ENCODE measurements at places on chromosomes 4 and X.

DNA sequence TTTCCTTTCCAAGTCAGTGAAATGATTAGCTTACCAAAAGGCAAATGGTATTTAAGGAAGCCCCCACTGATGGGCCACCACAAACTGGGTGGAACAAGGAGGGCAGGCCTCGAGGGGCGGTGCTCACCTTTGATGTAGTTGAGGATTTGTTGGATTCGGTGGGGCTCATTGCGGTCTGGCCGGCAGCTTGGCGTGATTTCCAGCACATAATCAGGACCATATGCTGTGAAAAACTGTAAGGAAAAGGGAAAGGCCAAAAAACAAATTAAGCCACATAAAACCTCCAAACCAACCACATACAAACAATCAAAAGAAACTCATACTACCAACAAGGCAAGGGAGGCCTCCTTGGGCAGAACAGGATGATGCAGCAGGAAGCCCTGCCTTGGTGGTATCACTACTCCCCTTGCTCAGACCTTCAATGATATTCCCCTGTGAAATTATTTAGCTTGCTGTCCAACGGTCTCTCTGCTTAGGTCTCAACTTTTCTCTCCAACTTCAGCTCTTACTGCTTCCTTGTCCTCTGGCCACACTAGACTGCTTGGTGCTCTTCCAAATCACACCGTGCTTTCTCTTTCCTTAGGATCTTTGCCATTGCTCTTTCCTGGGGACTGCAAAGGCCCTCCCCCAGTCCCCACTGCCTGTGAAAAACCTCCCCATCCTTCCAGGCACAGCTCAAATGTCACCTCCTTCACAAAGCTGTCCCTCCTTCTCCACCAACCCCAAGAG, 46.1 kb upstream of the CITED1 start:
- no peak for DNase-seq

GRCh38 chrX:31021537-31021936, 50.3 kb downstream of the FTHL17 start:
- no peak for DNase-seq

DNA sequence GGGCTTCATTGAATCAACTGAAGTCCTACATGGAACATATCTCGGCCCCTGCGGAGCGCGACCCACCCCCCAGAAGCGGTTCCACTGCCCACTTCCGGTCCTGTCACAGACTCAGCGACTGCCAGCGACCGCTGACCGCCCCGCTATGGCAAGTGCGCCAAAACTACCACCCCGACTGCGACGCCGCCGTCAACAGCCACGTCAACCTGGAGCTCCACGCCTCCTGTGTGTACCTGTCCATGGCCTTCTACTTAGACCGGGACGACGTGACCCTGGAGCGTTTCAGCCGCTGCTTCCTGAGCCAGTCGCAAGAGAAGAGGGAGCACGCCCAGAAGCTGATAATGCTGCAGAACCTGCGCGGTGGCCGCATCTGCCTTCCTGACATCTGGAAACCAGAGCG, 14.8 kb upstream of the FAM47A start:
- no peak for DNase-seq

DNA sequence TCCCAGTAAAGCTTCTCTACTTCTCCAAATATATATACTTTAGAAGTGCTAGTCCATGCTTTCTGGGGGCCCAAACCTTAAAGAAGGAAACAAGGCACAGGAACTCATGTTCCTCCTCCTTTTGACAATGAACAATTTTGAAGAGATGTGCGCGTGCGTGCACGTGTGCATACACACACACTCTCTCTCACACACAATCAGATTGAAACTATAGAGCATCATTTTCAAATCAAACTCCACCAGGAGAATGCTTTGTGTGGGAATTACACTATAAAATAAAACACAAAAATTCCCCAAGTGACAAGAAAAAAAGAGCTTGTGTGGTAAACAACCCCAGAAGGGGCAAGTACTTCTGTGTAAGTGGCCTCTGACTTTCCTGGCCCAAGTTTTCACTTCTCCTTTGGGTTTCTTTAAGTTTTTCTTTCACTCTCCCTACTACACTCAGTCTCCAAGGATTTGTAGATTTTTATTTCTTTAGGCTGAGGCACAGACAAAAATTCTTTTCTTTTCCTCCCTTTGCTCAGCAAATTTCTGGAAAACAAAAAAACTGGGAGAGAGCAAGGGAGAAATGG, 46.6 kb upstream of the SHISA3 start:
- no peak for DNase-seq

DNA sequence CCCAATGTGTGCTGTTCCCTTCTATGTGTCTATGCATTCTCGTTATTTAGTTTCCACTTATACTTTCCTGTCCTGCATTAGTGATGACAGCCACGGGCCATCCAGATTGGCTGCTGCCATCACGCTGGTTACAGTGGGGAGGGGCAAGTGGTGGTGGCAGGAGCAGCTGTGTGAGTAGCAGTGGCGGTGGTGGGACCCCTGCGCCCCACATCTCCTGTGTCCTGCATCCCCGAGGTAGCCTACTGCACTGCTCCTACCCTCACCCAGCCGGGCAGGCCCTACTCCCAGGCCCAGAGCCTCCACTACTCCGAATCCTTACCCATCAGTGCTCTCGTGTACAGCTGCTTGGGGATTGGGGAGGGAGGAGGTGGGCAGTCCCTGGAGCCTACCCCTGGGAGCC, 798.7 kb upstream of the AGA start:
- DNase-seq, result no peak

DNA sequence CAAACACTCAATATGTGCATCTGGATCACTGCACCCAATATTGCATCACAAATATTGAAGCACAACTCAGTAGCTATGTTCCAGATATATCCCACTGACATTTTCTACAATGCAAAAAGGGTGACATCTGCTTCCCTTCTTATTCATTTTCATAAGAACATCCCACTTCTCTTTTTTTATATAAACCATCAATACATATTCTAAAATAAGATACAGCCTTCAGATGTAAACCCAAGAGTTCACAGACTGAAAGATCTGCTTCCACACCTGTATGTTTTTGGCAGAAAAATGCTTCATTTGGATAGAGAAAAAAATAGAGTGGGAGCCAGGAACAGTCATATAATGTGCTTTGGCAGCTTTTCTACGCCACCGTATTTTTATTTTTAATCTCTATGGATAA, 815.6 kb upstream of the ADGRL3 start:
- no peak for DNase-seq

- no peak for DNase-seq
Observed at GRCh38 chrX:2498781-2499302, 1.9 kb downstream of the DHRSX start.

- no peak for DNase-seq
Observed at GRCh38 chrX:97564496-97564895, 680.8 kb downstream of the RPA4 start.

- DNase-seq, result peak; percentile 15
Observed at GRCh38 chr4:20684852-20685763, 15.2 kb upstream of the PACRGL start.

DNA sequence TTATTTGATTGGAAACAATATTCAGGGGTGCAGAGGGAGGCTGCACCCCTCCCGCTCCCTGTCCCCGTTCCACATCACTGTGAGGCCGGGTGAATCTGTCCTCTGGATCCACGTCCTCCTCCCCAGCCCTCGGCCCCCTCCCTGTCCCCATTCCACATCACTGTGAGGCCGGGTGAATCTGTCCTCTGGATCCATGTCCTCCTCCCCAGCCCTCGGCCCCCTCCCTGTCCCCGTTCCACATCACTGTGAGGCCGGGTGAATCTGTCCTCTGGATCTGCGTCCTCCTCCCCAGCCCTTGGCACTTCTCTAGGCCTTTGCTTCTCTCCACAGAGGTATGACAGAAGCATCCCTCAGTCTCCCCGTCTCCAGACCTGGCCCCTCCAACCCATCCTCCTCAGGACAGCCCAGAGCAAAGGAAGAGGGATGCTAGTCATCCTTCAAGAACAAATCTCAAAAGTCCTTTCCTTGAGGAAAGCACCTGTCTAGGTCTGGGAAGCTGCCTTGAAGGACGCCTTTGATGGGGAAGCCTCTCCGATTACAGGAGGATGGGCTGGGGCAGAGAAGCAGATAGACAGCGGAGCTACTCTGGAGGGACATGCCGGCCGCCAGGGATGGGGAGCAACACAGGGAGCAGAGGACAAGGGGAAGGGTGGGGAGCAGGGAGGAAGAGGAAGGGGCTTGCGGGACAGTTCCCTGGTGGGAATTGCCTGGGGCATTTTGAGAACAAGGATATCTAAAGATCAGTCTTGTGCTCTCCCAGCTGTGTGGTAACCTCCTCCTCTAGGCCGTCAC, 10.8 kb upstream of the AFAP1 start:
- no peak for DNase-seq

DNA sequence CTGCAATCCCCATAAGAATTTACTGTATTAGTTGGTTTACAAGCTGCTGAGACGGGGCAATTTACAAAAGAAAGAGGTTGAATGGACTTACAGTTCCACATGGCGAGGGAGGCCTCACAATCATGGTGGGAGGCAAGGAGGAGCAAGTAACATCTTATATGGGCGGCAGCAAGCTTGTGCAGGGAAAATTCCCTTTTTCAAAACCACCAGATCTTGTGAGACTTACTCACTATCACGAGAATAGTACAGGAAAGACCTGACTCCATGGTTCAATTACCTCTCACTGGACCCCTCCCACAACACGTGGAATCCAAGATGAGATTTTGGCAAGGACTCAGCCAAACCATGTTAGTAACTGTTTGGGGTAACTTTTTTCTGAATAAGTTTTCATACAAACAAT, 1.8 kb upstream of the SPATA18 start:
- no peak for DNase-seq

- no peak for DNase-seq
Observed at GRCh38 chr4:70855464-70855863, 15.8 kb upstream of the GRSF1 start.

- no peak for DNase-seq
Observed at GRCh38 chr4:8840816-8841455, 30.7 kb downstream of the HMX1 start.

GRCh38 chr4:140901736-140902336, 145.7 kb upstream of the TBC1D9 start:
- no peak for DNase-seq

DNA sequence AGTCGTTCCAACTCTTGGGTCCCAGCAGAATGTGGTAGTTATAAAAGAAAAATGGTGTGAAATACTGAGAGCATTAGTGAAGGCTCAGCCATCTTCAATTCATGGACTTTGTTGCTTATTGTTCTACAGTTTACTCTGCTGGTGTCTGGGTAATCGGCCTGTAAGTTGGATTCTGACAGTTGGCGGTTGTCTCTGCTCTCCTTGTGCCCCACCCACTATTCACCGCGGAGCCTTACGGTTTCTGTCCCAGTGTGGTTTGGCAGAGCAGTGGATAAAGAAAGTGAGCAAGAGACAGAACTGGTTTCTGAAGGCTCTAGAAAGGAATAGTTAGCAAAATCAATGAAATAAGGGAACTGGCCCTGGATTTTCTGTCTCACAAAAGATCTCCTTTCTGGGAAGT, 9.1 kb downstream of the LONRF3 start:
- no peak for DNase-seq

GRCh38 chr4:80069108-80069836, 3.8 kb downstream of the ANTXR2 start:
- no peak for DNase-seq

DNA sequence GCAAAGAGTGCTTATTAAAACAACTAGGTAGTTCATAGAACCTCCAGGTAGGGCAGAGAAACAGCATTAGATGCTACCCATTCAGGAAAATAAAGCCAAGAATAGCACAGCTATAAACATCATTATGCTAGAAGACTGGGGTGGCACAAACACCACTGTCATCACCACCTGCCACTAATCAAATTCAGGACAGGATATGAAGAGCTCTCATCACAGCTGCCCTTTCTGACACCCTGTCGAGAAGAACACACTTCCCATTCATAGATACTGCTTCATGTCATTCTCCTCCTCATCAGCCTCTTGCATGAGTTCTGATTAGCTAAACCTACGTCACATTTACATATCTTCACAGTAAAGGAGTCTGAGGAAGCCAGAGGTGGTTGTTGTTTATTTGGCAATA, 692.3 kb upstream of the HS3ST1 start:
- peak; percentile 55 for DNase-seq

DNA sequence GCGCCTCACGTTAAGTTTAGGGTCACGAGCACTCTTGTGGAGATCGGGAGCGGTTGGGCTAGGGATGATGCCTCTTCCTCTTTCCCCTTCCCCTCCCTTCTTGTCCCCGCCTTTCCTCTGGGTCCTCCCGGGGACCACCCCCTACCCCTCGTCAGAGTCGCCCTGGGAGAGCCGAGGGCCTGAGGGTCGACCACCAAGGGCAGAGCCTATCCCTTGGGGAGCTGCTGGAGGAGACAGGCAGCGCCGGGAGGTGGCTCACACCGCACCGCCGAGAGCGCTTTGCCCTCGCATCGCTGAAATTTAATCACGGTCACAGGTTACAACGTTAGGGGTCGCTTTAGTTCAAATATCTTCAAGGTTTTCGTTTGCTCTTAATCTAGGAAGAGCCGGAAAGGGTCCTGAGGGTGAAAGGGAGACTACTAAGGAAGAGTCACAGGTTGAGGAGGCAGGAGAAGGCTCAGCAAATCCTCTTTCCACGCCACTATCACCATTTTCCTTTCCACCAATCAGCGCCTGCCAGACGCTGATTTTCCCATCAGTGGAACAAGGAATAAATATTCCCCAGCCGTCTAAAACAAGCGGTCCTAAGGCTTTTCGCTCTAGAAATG, 528 bp upstream of the SNCA start:
- peak; percentile 80 for DNase-seq

- no peak for DNase-seq
Observed at GRCh38 chr4:67522230-67522629, 23.1 kb downstream of the CENPC start.

DNA sequence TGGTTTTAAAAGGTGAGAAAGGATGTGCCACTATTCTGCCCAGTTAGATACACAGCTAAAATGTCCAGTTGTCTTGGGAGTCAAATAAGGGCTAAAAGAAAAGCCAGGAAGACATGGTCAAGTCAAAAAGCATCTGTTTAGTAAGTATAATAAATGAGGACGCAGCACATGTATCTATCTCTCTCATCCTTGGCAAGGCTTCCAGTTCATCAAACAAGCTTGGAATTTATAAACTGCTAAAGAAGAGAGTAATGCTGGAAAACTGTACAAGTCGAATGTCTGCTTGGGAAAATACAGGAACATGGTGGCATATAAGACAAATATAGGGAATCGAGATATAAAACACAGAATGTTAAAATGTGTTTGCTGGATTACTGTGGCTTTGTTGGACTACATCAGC, 106.7 kb downstream of the GPC3 start:
- DNase-seq, result no peak

- no peak for DNase-seq
Observed at GRCh38 chr4:100075486-100076270, 114.6 kb downstream of the DDIT4L start.

DNA sequence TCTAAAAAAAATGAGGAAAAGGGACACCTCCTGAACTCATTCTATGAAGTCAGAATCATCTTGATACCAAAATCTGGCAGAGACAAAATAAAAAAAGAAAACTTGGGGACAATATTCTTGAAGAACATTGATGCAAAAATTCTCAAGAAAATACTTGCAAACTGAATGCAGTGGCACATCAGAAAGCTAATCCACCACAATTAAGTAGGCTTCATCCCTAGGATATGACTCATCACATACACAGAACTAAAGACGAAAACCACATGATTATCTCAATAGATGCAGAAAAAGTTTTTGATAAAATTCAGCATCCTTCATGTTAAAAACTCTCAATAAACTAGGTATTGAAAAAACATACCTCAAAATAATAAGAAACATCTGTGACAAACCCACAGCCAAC, 98.3 kb downstream of the FAM47B start:
- DNase-seq, result no peak
